ENCODE measurements at places on chromosomes 11 and 22.

DNA sequence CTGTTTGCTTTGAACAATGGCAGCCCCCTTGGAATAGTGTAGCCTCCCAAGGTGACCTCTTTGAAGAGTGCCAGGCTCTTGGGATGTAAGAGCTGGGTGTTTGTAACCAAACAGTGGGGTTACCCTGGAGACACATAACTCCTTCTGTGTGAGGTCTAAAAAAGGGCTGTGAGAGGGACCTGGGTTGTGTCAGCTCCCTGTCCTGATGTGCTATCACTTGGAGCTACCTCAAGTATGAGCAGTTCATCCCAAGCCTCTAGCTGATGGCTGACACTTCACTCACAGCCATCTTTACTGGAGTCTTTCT, 40.2 kb downstream of the TSPAN18 start:
- no peak for DNase-seq

- no peak for DNase-seq
Measured at GRCh38 chr11:94749369-94749768, 18.8 kb upstream of the AMOTL1 start.

- DNase-seq, result peak; percentile 88
Measured at GRCh38 chr11:121464352-121464946, 11.7 kb upstream of the SORL1-AS1 start.

DNA sequence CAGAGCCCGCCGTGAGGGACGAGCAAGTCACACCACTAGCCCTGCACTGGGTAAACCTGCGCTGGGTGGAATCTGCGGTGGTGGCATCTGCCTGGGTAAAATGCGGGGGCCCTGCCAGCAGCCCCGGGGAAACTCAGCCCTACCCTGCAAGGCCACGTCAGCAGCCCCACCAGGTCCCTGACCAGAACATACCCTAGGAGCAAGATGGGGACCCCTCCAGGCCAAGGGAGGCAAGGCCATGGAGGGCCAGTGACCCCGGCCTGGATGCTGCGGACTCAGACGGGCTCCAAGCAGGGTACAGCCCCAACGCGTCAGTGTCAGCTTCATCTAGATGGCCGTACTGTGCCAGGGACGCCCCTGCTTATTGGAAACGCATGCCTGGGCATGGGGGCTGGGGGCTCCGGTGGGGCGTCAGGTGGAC, 26.3 kb downstream of the TOLLIP start:
- DNase-seq, result no peak

DNA sequence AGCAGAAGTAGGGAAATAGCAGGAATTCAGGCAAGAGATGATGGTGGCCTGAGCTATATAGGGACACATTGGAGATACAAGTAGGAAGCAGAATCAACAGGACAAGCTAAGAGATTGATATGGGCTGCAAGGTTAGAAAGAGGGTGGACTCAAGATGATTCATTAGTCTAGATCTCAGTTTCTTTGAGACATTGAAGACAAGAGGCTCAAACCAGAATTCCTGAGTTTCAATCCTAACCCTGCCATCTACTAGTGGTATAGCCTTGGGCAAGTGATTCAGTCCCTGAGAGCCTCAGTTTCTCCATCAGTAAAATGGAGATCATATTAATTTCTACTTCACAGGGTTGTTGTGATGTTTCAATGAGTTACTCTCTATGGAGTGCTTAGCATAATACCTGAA, 53.1 kb upstream of the NAV2 start:
- DNase-seq, result no peak

DNA sequence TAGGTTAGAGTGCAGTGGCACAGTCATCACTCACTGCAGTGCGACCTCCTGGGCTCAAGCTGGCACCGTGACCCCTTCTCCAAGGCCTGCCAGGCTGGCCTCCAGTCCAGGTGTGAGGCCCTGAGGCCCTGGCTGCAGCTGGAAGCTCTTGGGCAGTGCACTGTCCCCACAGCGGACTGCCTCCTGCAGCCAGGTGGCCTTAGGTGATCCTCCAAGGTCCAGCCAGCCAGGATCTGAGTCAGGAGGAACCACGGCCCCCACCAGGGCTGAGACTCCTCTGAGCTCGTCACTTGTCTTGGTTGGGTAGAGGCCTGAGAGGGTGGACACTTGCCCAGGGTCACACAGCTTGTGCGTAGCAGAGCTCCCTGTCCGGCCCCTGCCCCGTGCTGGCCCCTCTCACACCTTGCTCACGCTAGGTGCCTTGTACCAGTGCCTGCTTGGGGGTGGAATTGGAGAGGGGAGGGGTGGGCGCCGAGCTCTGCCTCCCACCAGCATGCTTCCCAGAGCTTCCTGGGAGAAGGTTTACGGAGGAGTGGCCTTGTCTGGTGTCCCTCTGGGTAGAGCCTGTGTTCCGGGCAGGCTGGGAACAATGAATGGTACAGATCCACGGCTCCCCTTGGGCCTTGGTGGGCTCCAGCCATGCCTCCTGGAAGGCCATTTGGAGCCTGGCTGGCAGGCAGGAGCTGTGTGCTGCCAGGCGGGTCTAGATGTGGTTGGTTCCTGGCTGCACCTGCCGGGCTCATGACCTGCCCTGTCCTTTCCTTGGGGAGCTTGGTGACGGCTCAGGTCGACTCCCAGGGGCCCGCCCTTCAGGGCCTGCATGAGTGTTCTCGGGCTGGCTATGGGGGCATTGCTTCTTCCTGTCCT, 20.6 kb downstream of the KCNQ1 start:
- DNase-seq, result peak; percentile 34

DNA sequence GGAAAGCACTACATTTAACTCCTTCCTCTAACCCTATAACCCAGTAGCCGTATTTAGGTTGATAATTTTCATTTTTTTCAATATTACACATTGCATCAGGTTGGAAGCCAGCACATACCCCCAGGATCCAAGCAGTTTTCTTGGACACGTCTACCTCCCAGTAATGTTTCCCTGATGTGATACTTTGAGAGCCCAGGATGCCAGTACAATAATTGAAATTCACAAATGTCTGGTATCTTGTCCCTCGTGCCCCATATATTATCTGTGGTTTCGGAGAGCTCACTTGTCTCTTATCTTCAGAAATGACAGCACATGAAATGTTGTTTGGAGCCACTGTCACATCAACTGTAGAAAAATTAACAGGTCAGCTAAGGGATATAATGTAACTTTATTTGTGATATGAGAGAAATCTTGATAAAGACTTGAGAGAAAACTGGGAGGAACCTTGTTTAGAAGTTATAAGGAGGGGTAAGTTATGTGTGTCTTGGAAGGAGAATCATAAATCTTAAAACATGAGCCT, 19.8 kb downstream of the TRIM5 start:
- DNase-seq, result no peak

GRCh38 chr22:41446057-41446501, 522 bp downstream of the TOB2 start:
- peak; percentile 51 for DNase-seq

All from activated CD8-positive, alpha-beta memory T cell treated with anti-CD3 and anti-CD28 coated beads, Interleukin-2, amount 10 ng/mL, durations not matched to agents 7 days and 5 days (primary cell).